Inflammatory macrophage treated with lipopolysaccharide for 1 hour (primary cell): ENCODE measurements at places on chromosomes 2 and 18.

GRCh38 chr2:62343206-62343605 lies 147.3 kb downstream of the B3GNT2 start:
- DNase-seq, result no peak

GRCh38 chr2:56801214-56801613 lies 617.4 kb downstream of the CCDC85A start:
- DNase-seq, result no peak

DNA sequence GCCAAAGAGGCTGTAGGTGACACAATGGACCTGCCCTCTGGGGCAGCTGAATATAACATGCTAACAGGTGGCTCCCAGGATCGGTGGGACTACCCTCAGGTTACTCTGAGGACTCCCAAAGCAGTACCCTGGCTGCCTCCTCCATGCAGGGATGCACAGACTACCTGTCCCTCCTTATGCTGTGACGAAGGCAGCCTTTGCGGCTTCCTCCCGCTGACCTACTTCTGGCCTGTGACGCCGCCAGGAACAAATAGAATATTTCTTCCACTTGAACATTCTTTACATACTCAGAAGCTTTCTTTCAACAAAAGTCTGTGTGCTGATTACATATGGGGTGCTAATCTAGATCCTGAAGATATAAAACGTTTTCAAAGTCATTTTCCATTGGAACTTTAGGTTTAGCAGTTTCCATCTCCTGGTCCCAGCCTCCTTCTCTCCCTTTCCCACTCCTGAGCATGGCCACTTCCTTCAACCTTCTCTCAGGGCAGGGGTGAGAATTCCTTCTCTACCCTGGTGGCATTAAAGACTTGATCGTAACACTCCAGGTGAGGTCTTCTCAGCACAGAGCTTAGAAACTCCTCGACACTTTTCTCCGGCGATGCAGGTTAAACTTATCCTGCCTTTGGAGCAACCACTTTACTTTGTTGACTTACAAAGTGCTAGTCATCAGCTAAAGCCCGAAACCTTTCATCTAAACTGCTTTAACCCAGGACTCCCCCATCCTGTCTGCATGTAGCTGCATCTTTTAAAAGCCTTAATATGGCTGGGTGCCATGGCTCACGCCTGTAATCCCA lies 58.9 kb upstream of the STK17B start:
- no peak for DNase-seq

GRCh38 chr2:167957662-167958061 lies 289.7 kb downstream of the STK39 start:
- DNase-seq, result no peak

DNA sequence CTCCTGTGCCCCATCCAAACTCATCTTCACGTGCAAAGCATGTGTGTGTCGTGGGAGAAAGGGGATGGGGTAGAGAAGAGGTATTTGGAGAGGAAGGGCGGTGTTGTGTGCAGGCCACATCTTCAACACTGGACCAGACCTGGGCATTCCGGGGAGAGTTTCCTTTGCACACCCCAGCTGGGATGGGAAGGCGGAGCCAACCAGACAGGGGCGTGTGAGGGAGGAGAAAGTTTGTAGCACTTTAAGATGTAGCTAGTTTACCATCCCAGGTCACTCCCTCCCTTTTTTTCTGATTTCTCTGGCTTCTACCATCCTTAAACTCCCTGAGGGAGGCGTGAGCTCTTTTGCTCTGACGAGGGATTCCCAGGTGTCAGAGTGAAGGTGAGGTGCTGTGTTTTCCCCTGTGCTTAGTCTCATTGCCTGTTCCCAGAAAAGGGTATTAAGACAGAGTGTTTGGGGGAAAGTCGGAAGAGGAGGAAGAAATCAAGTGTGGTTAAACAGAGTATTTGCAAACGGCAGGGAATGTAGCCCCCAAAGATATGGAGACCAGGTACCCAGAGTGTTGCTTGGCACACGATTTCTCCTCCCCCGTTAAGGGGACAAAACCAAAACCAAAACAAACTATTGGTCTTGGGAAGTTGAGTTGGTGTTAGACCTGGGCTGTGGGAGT lies 1.6 kb downstream of the SETBP1 start:
- no peak for DNase-seq

GRCh38 chr18:53422896-53423295 lies 801.6 kb downstream of the MBD2 start:
- DNase-seq, result no peak

DNA sequence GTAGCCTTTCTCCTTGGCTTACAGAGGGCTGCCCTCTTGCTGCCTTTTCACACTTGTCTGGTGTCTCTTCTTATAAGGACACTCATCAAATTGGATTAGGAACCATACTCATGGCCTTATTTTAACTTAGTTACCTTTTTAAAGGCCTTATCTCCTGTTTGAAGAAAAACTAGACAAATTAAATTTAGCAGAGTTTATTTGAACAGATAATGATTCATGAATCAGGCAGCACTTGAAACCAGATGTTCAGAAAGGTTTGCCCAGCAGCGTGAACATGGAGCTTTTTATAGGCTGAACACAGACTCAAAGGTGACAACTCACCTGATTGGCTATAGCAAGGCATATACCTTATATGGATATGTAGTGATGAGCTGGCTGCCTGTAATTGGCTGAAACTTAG lies 238.0 kb downstream of the GULP1 start:
- DNase-seq, result no peak

- DNase-seq, result no peak
These were observed 301.0 kb upstream of the HS6ST1 start for GRCh38 chr2:128619471-128620325.

DNA sequence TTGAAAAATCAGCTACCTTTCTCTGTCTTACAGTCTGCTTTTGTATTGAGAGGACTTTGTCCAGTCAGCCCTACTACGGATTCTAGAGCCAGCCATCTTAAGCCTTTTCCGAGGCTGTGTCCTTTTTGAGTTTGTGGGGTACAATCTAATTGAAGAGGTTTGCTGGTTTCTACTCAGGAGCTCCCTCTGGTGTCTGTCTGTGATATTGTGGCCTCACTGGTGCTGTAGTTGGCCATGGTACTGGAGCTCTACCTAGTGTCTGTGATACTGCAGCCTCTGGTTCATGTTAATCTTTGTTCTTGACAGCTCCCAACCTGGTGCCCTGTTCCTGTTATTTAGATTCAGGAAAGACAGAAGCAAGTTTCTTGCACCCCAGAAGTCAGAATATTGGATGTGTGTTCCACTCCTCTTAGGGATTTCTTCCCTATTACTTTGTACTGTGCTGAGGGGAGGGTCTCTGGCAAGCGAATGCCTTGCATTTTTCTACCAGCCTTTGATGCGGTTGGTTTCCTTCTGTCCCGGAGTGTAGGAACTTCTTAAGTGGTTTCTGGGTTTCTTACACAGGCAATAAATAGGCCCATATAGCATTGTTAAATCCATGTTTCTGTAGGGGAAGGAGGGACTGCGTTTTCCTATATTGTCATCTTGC lies 78.5 kb downstream of the ACSL3 start:
- DNase-seq, result peak; percentile 87

DNA sequence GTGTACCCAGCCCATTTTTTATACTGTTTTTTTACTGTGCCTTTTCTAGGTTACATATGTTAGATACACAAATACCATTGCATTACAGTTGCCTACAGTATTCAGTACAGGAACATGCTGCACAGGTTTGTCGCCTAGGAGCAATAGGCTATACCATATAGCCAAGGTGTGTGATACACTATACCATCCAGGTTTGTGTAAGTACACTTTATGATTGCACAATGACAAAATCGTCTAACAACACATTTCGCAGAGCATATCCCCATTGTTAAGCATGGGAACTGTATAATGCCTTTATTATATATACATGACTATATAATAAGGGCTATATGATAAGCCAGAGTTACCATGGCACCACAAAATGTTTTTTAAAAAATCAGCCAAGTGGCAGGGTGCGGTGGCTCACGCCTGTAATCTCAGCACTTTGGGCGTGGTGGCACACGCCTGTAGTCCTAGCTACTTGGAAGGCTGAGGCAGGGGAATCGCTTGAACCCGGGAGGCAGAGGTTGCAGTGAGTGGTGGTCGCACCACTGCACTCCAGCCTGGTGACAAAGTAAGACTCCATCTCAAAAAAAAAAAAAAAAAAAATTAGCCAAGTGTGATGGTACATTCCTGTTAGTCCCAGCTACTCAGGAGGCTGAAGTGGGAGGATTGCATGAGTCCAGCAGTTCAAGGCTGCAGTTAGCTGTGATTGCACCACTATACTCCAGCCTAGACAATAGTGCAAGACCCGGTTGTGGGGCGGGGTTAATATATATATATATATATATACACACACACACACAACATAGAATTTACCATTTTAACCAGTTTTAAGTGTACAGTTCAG lies 2.8 kb upstream of the CENPA start:
- no peak for DNase-seq

DNA sequence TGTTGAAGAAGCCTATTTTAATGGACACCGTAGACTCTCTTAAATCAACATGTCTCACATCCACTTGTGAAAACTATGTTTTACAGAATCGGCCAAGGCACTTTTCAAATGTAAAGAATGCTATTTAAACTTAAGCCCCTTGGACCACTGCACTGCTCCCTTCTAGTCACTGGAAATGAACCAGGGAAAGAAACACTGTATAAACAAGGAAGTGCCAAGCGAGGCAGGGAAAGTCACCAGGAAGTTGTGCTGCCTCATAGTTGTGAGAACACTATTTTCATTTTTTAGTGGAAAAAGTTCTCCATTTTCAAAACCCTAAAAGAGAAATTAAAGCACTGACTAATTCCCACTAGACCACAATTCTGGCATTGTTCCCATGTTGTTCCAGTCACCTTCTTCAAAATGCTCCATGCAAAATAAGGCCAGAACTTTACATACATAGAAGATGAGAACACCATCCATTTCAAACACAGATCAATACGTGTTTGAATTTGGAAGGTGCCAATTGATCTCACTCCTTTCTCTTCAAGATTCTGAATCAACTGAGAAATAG lies 13.5 kb downstream of the CCDC141 start:
- DNase-seq, result no peak

DNA sequence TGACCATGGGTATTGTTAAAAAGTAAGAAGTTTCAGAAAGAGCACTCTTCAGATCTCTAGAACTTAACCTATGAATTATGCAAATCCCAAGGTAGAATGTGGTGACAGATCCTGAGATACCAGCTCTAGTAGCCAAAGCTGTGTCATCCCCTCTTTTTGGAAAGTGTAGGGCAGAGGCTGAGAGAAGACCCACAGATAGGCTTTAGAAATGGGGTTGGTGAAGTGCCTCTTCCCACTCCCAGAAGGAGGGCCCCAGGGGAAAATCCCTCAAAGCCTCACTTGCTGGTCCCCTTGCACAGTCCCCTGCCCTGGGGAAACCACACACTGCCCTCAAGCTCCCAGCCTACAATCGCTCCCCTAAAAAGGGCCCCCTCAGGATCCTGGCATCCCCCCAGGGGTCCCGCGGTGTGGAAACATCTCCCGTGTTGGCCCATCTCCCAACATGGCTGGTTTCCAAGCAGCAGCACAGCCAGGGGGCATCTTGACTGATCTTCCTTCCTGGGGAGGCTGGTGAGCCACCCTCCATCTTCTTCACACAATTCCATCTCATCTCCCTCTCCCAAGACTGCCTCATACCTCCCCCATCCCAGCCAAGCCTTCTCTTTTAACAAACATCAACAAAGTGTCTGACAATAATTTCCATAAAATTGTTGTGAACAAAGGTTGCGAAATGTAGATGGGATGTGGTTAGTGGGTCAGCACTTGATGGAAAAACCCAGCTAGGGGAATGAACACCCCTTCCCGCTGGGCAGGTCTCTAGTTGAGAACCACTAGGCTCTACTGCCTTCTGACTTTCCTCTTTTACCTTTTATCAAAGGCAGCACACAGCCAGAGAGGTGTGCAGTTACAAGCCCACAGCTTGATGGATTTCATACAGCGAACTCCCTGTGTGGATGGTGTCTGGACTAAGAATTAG lies 25.1 kb downstream of the MAL start:
- no peak for DNase-seq

DNA sequence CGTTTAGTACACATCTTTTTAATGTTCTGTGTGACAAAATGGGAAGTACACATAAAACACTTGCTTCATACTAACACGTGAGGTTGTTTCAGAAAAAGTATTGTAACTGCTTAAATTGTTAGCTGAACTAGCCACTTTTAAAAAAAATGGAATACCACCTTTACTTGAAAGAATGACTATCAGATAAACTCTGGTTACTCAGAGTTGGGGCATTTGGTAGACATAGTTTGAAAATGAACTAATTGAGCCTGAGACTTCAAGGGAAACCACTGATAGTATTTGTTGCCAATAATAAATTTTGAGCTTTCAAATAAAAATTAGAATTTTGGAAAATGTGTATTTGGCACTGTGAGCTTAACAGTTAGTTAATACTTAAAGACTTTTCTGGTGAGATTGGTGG lies 103.0 kb upstream of the FBXO11 start:
- no peak for DNase-seq

GRCh38 chr2:195450552-195451113 lies 206.4 kb upstream of the SLC39A10 start:
- DNase-seq, result no peak

DNA sequence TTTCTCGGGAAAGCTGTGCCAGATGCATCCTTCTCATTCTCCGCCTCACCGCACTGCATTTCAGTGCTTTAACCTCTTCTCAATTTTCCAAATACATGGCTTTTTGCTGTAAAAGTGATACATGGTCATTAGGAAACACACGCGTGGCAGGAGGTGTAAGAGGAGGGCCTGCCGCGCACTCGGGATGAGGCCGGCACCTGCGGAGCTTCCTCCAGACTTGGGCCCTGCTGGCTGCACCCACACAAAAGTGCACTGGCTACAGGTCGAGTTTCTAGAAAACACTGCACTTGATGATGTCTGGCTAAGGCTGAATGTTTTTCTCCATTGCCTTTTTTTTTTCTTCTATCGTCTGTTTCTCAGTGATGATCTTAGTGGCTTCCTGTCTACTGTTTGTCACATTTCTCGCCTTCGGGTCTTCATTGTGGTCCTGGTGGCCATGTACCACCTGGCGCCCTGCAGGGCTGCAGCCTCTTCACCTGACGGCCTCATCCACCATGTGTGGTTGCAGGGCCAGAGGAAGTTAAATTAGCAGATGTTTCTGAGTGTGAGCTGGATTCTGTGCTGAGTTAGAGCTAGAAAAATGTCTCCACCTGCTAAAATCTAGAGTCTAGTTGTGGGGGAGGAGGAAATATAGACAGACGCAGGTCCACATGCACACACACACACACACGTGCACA lies 7.6 kb downstream of the KCNG2 start:
- DNase-seq, result no peak

GRCh38 chr18:22900558-22901238 lies 32.4 kb upstream of the RBBP8 start:
- no peak for DNase-seq

- no peak for DNase-seq
These were observed 14.1 kb downstream of the DDX1 start for GRCh38 chr2:15605721-15606120.

- DNase-seq, result no peak
These were observed 41.6 kb upstream of the TFCP2L1 start for GRCh38 chr2:121326628-121327027.

DNA sequence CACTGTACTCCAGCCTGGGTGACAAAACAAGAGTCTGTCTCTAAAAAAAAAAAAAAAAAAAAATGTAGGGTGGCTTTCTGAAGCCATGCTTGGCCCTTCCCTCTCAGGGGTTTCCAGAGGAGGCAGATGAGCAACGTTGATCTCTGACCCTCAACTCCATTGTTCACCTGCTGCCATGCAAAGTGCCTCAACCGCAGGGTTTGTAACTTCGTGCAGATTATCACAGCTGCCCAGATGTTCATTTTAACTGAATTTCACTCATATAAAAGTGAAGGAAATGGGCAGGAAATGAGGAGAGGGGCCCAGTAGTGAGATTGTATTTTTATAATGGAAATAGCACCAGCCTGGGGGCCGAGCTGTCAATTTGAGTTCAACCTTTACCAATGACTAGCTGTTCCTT lies 14.9 kb upstream of the B3GNT2 start:
- DNase-seq, result no peak
